Neural progenitor cell (in vitro differentiated cells): ENCODE measurements at places on chromosomes 1 and 21. TPM values are rescaled to one million over a fixed set of nuclear protein-coding genes. Genes with fewer than 3 reads are reported as not detected.

GRCh38 chr1:165289556-165289955 lies 67.0 kb downstream of the LMX1A start:
- DNase-seq: no peak

GRCh38 chr1:51218570-51218969 lies 17.5 kb upstream of the RNF11 start:
- DNase-seq: no peak

SGIP1 gene
- 4.2 and 6.6 TPM in 2 replicates for total RNA-seq

GRCh38 chr1:52502789-52503188 lies 50.1 kb downstream of the TUT4 start:
- no peak for DNase-seq

GRCh38 chr21:33698087-33698860 lies 56.0 kb downstream of the ITSN1 start:
- peak; percentile 16 for DNase-seq

DNA sequence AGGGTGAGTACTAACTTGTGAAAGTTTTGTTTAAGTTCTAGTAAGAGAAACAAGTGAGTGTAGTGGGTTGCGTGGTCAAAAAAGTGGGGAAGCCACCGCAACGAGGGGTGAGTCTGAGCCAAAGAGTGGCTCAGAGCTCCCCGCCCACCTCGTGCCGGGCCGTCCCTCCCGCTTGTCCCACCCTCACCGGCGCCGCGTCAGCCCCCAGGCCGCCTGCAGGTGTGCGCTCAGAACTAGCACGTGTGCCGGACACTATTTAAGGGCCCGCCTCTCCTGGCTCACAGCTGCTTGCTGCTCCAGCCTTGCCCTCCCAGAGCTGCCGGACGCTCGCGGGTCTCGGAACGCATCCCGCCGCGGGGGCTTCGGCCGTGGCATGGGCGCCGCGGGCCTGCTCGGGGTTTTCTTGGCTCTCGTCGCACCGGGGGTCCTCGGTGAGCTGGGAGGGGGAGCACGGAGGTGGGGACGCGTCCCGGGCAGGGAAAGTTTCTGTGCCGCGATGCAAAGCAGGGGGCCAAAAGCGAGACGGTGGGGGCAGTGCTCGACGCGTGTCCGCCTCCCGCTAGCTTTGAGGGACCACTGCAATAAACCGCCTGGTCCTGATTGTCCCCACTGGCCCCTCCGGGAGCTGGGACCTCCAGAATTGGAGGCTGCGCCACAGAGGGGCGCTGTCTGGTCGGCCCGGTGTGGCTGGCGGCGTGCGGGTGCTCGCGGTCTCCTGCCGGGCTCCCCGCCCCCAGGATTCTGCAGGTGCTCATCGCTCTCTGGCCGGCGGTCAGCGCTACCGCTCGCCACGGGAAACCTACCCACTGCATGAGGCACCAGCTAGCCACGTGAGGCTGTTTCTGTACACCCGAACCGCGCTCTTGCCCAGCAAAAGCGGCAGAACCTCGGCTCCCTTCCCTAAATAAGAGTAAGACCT lies at the start of gene CR2:
Gene CR2 (plus strand): TSS at position 283 of the 919 bp plus-strand sequence. CDS start 91 bp downstream, at position 374.
- DNase-seq: peak; percentile 81

- DNase-seq: peak; percentile 42
These were observed 107.5 kb downstream of the ZNF281 start for GRCh38 chr1:200302192-200302920.

DNA sequence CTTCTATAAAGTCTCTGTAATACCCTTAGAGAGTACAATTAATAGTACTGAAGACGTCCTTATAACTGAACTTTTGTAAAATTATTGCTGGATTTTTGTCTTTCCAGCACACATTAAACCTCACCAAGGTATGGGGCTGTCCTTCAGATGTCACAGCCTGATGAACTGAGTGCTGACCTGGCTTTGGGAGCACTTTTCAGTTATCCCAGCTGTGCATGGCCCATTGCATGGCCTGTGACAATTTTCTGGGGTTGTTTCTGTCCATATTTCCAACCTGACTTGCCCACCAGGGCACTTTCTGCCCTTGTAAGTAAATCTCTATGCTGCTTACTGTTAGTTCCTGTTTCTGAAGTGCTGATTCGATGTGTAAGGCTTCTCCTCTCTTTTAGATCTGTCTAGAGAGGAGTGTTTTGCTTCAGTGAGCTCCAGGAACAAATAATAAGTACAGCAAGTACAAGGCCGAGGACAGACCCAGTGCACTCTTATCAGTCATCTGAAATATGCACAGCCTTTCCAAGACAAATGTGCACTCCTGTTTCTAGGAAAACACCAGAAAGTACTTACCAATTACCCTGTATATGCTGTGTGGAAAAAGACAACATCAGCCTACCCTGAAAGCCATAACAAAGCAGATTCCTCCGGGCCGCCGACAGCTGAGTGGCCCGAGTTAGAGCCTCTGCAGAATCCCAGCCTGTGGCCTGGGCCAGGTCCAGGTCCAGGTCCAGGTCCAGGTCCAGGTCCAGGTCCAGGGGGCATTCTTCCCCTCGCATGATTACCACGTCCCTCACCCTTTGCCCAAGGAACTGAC lies 121.7 kb downstream of the DHRS3 start:
- DNase-seq: no peak

GRCh38 chr1:26946270-26946669 lies 14.0 kb downstream of the KDF1 start:
- no peak for DNase-seq

DNA sequence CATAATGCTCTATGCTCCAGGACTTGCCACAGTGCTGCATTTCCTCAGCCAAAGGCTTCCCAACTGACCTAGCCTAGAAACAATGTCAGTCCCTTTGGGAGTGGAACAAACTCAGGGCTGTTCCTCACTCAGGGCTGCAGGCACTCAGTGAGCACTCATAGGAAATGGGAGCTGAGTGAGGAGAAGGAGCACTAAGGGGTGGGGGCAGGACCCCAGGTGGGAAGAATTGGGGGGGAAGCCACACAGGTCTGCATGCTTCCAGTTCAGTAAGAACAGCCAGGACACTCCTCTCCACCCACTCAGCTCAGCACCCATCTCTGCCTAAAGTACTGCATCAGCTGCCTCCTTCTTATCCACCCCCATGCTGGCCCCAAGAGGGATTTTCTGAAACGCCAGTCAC lies 7.3 kb upstream of the SLC5A9 start:
- no peak for DNase-seq

GRCh38 chr1:75796376-75797272 lies at the start of gene MSH4:
Gene MSH4, plus strand, starts transcription at chr1:75796882. Its CDS starts 104 bp downstream, at chr1:75796986.
- no peak for DNase-seq

DNA sequence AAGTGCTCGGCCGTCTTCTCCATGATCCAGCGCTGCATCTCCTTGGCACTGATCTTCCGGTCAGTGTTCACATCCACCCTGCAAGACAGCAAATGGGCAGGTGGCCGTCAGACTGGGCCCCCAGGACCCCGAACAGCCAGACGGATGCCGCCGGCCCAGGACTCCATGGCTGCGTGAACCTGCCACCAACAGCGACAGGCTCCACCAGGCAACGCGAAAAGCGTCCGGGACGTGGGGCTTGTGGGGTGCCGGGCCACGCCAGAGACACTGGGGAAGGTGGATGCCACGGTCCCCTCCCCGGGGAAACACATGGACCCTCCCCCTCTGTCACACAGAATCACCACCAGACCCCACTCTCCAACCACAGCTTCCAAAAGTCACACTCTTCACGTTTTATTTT lies 7.9 kb downstream of the SDF4 start:
- no peak for DNase-seq

GRCh38 chr1:9753121-9753531 lies 70.6 kb downstream of the CLSTN1 start:
- DNase-seq: no peak

VPS72 gene
- 107 and 117 TPM in 2 replicates for total RNA-seq

GRCh38 chr1:57549300-57549699 lies 125.4 kb upstream of the DAB1 start:
- DNase-seq: no peak

- no peak for DNase-seq
These were observed 53.8 kb upstream of the TARDBP start for GRCh38 chr1:10958614-10959013.

SMCP gene
- not detected in 2 replicates for total RNA-seq

DNA sequence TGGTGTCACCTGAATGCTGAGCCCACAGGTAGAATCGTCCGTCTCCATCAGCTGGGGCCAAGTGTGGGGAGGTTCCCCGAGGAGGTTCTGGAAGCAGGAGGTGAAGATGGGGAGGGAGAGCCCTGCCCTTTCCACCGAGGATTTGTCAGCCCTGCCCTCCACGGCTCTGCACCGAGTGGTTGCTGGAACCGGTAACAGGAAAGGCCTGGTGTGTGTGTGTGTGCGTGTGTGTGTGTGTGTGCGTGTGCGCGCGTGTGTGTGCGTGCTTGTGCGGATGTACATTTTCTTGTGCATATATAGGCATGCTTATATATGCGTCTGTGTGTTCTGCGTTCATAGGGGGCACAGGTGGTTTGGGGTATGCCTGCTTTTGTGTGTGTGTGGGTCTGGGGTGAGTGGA lies 3.5 kb downstream of the NBL1 start:
- no peak for DNase-seq

- no peak for DNase-seq
These were observed 534.6 kb downstream of the SMYD3 start for GRCh38 chr1:245972476-245972875.

C21orf58 gene
- 26.2 and 49.2 TPM in 2 replicates for total RNA-seq

GRCh38 chr1:67816506-67816905 lies 16.8 kb downstream of the GNG12 start:
- no peak for DNase-seq

HFM1 gene
- total RNA-seq: 15.1 and 36.3 TPM in 2 replicates

RIPPLY3 gene
- total RNA-seq: 2.8 and 4.3 TPM in 2 replicates

GRCh38 chr1:17892851-17893250 lies 137.7 kb downstream of the ACTL8 start:
- no peak for DNase-seq

- no peak for DNase-seq
These were observed 39.8 kb downstream of the RIMS3 start for GRCh38 chr1:40625476-40626382.

EEIG2 gene
- total RNA-seq: 6.6 and 8.8 TPM in 2 replicates

KCNJ6 gene
- not detected in 2 replicates for total RNA-seq

DNA sequence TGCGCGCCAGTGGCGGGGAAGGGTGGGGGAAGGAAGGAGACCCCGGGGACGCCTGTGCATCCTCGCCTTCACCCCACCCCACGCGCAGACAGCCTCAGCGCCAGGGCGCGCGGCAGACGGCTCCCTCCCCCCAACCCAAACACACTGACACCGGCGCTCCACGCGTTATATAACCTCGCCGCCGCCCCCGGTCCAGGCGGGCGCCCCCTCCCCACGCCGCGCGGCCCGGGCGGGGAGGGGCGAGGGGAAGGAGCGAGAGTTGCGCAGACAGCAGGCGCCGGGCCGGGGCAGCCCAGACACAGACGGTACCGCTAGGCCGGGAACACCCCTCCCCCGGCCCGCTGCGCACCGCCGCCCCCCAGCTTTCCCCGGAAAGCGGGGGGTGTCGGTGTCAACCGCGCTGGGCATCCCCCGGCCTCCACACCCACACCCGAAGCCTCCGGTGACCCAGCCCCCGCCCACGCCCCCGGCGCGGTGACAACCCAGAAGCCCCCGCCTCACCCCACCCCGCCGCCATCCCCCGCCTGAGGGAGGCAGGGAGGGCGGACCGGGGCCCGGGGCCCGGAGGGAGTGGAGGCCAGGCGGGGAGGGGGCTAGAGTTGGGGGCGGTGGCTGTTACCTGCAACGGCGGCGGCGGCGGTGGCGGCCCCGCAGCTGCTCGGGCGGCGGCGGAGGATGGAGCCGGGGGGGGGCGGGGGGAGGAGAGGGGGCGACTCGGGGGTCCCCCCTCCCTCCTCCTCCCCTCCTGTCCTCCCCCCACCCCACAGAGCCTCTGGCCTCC lies 432 bp downstream of the AKT3 start:
- DNase-seq: peak; percentile 75

- DNase-seq: no peak
These were observed 445 bp upstream of the RGS4 start for GRCh38 chr1:163068716-163069115.

FCRL1 gene
- not detected in 2 replicates for total RNA-seq

DNA sequence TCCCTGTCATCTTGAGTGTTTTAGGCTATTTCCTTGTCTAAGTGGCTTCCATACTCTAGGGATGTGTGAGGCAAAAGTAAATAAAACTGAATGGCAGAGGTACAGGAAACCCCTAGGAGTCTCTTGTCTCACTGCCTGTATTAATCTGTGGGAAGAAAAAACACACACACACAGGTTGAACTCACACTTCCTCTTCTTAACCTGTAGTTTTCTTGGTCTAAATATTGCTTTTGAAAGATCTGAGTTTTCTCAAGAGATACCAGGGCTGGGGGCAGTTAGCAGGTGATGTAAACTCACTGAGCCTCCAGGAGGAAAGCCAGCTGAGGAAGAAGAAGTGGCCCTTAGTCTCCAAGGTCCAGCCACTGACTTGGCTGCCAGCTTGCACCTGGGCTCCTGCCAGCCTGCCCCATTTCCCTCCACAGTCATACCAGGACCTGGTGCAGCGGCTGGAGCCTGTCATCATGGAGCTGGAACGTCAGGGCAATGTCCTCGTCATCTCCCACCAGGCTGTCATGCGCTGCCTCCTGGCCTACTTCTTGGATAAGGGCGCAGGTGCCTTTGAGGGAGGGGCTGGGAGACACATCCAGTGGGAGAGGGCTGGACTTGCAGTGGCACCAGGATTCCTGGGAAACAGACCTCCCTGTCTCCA lies 16.9 kb downstream of the PFKFB2 start:
- no peak for DNase-seq

MANEAL gene
- total RNA-seq: 0.24 and 0.40 TPM in 2 replicates

- DNase-seq: peak; percentile 66
These were observed 85.6 kb downstream of the GREM2 start for GRCh38 chr1:240526312-240526711.

HSD3B2 gene
- total RNA-seq: not detected in 2 replicates

DNA sequence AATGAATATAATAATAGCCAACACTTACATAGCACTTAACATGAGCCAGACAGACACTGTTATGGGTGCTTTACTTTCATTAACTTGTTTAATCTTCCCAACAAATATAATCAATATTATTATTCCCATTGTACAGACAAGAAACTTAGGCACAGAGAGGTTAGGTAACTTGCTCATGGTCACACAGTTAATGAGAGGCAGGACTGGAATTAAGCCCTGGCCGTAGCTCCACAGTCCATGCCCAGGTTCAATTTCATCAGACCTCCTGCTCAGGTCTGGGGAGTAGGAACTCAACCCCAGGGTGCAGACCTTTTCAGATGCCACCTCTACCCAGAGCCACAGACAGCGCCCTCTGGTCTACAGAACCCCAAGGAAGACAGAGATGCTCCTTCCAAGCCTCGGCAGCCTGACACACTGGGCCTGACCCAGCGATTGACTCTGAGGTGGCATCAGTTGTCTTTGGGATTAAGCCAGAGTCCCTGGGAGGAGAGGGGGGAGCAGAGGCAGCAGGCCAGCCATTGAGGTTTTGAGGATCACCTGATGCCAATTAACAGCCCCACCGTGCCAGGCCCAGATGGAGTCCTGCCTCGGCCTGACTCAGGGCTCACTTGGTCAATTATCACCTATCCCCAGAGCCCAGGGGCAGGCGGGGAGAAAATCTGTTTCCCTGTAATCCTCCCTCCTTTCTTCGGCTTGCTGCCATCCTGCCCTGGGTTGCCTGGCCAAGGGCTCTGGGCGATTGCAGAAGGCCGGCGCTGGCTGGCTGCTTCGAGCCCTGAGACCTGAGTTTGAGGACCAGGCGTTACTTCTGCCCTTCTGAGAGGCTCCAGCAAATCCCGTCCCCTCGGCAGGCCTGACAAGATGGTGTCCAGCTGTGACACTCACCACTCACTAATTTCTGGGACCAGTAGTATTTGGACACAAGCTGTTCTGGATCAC lies 116.7 kb downstream of the LACTBL1 start:
- no peak for DNase-seq

EPHA10 gene
- 0.53 TPM in 1 of 2 replicates, not detected in the other for total RNA-seq

CELA3A gene
- total RNA-seq: not detected in 2 replicates
